Left ventricle myocardium superior (tissue), 1 donor: ENCODE measurements at places on chromosomes 2 and 18.
A peak's percentile ranks its signal among the peaks of the same experiment; 100 is the strongest.

- DNase-seq, result no peak
Measured at GRCh38 chr2:220240641-220241040, 613.2 kb downstream of the SLC4A3 start.

DNA sequence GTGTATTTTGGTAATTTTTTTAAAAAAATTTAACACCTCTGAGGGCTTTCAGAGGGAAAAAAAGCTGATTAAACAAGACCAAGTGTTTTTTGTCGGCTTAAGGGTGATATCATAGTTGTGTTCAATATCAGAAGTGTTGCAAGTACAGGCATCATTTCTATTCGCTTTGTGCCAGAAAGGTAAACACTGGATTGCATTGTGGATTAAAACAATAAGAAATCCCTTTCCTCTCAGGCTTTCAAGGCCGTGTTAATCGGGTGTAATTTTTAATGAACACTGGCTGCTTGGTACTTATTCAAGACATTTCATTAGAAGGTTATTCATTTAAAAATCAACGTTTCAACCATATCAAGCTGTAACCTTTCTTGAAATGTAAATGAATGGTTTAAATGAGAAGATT lies 18.3 kb downstream of the FIGN start:
- no peak for DNase-seq

GRCh38 chr2:241770185-241770935 lies 6.3 kb upstream of the GAL3ST2 start:
- DNase-seq, result no peak

- DNase-seq, result no peak
Measured at GRCh38 chr2:163132850-163133249, 294.3 kb upstream of the KCNH7 start.

- no peak for DNase-seq
Measured at GRCh38 chr2:190701586-190701985, 52.7 kb downstream of the NAB1 start.

DNA sequence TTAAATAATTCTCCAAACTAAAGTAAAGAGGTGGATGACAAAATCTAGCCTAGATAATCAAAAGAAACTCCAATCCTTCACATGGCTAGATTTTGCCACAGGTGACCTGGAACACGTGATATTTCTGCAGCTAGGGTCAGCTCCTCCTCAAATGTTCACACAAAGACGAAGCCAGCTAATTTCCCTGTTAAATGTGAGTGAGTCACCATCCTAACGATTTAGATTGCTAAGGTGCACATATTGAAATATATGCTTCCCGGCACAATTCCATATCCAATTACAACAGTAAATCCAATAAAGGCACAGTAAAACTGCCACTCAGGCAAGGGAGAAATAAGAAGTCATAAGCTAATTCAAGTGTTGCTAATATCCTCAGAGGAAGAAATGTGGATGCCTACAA lies 28.7 kb downstream of the IKZF2 start:
- no peak for DNase-seq

DNA sequence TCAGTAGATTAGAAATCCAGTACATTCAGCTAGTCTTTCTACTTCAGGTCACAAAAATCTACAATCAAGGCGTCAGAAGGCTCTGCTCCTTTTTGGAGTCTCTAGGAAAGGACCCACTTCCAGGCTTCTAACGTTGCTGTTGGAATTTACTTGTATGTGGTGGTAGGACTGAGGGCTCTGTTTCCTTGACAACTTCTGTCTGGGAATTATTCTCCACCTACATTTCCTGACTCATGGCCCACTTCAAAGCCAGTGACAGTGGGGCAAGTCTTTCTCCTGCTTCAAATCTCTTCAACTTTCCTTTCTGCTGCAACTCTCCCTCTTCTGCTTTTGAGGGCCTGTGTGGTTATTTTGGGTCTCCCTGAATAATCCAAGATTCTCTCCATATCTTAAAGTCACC lies 10.4 kb upstream of the TMX3 start:
- DNase-seq, result no peak

DNA sequence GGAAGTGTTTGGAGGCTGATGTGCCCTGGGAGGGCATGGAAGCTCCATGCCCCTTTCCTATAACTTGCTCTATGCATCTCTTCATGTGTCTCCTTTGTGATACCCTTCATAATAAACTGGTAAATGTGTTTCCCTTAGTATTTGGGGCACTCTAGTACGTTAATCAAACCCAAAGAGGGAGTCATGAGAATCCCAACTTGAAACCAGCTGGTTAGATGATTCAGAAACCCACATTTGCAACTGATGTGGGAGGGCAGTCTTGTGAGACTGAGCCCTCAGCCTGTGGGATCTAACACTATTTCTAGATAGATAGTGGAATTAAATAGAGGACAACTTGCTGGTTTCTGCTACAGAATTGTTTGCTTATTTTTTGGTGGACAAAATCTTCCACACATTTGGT lies 20.3 kb downstream of the ANKRD30B start:
- DNase-seq, result no peak

- DNase-seq, result no peak
Measured at GRCh38 chr18:41721103-41721790, 233.8 kb upstream of the PIK3C3 start.

DNA sequence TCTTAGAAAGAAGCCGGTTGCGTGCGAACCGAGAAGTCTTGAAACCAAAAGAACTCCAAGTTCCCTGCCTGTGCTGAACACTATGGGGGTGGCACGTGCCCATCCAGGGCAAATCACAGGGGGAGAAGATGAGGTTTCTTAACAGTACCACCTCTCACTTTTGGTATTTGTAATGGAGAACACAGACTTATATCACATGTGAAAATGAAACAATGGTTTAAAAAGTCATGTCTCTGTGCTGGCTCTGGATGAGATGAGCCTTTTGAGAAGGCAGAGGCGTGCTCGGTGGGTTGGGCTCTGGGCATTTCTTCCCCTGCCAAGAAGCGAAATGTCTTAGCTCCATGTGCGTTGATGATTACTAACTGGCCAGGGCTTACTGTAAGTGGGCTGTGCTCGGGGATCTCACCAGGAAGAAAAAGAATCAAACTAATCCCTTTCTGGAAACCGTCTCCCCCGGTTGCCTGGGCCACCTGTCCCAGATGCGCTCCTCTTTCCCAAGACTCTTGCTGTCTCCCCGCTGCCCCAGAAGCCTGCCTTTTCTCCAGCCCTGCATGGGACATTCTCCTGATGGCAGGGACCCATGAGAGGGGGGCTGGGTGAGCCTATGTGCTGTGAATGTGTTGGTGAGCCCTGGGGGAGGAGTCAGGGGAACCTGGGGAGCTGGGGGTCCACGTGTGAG lies 252.9 kb downstream of the PRKCE start:
- no peak for DNase-seq

- DNase-seq, result peak; percentile 69
Measured at GRCh38 chr18:58493516-58494253, 135.2 kb downstream of the ALPK2 start.

- no peak for DNase-seq
Measured at GRCh38 chr18:77106331-77106730, 26.3 kb downstream of the MBP start.

DNA sequence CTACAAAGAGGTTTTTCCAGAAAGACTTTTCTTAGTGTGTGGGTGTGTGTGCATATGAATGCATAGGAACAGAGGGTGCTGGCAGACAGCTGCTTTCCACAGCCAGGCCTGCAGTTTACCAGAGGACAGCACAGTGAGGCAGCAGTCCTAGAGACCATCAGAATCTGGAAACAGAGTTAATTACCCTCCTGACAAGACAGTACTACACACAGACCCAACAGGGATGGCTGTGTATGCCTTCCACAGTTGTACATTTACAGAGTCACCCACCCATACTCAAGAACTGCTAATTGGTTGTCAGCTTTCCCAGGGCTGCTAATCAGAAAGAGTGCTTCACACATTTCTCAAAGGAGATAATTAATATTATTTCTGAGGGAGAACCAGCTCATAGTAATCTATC lies 104.7 kb downstream of the FEZ2 start:
- no peak for DNase-seq

- DNase-seq, result no peak
Measured at GRCh38 chr2:144006139-144006538, 513.8 kb downstream of the ZEB2 start.

DNA sequence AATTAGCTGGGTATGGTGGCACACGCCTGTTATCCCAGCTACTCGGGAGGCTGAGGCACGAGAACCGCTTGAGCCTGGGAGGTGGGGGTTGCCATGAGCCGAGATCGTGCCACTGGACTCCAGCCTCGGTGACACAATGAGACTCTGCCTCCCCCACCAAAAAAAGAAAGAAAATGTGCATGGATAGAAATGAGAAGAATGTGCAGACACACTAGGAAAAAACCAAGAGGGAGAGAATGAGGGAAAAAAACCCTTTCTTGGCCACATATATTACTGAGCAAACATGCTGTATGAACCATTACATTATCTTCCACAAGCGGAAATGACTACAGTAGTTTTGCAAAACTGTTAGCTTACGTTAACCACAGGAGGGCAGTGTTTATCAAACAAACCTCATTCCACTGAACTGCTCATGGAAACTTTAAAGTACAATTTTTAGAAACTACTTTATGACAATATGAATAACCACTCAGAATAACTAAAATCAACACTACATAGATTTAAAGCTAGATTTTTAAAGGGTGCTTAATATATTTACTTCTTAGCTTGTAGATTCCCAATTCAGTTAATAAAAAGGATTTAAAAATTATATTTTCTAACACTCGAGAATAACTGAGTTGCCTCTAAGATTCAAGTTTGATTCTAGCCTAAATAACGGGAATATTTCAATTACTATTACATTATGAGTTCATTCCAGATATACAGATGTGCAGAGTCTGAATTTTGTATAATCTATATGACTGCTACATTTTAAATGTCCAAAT lies 26.4 kb downstream of the ASXL2 start:
- DNase-seq, result no peak

- no peak for DNase-seq
Measured at GRCh38 chr2:60641811-60642788, 88.6 kb upstream of the BCL11A start.

- DNase-seq, result peak; percentile 93
Measured at GRCh38 chr18:77054606-77055428, 77.8 kb downstream of the MBP start.

DNA sequence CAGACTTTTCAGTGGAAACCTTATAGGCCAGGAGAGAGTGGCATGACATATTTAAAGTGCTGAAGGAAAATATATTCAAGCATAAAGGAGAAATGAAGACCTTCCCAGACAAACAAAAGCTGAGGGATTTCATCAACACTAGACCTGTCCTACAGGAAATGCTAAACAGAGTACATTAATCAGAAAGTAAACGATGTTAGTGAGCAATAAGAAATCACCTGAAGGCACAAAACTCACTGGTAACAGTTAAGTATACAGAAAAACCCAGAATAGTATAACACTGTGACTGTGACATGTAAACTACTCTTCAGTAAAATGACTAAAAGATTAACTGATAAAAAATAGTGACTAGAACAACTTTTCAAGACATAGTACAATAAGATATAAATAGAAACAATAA lies 87.4 kb downstream of the ATP8B1 start:
- DNase-seq, result no peak

DNA sequence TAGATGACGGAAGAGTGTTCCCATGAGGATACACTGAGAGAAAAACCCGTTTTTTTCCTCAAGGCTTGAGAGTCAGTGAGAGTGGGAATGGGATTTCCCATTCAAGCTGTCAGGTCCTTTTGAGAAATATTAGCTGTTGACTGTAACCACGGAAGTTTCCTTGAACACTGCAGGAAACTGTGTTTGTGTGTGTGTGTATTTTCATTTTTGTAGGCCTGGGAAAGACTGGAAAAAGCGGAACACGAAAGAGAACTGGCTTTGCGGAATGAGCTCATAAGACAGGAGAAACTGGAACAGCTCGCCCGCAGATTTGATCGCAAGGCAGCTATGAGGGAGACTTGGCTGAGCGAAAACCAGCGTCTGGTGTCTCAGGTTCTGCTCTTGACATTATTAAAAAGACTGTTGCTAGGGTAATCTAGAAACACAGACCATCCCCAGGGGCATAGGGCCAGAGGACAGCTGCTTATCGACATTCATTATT lies 98.8 kb upstream of the EML6 start:
- peak; percentile 55 for DNase-seq

DNA sequence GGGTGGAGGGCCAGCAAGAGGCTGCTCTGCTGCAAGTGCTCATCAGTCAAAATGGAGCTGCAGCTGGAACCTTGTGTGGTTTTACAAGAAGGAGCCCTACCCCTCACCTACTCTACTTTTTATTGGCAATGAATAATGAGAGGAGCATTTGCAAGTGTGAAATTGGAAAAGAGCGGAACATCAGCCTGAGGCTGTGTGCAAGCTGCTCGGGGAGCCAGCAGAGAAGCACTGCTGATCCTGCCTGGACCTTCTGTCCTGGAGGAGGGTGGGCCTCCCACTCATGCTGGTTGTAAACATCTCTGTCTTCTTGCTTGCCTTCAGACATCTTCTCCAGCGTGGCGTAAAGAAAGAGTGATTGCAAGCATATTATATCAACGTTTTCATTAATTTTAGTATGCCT lies 256.2 kb downstream of the DLGAP1 start:
- DNase-seq, result no peak

GRCh38 chr2:65264821-65265670 lies 37.4 kb downstream of the ACTR2 start:
- DNase-seq, result no peak

- no peak for DNase-seq
Measured at GRCh38 chr2:78865667-78866066, 159.8 kb upstream of the REG3G start.

DNA sequence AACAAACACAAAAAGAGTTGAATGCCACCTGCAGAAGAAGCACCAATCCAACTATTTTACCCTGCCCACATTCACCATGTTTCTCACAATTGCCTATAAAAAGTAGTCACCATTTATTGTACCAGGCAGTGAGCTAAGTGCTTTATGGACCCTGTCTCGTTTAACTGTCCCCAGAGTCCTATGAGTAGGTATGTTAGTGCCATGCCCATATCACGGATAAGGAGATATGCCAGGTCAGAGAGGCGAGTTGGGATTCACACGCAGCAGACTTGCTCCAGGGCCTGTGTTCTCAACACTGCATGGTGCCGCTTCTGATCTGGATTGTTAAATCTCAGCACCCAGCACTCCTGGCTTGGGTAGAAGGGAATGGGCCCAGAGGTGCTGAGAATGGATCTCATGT lies 49.1 kb upstream of the CYP1B1 start:
- DNase-seq, result no peak

DNA sequence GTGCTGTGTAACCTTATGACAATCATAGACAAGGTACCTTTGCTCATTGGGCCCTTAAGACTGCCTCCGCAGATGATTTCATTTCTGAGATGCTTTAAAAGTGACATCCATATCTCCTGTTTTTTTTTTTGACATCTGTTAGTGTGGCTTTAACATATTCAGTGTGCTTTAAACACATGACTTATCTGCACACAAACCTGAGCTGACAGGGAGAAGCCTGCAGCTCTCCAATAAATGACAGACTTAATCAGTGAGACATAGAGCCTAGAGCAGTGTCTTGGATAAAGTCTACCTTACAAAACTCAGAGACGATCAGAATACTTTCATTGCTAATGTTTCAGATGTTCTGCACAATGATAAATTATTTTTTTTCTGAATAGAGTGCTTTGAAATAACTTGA lies 130.7 kb downstream of the UBE2E3 start:
- no peak for DNase-seq
